ENCODE measurements at places on chromosomes 7 and 10.

DNA sequence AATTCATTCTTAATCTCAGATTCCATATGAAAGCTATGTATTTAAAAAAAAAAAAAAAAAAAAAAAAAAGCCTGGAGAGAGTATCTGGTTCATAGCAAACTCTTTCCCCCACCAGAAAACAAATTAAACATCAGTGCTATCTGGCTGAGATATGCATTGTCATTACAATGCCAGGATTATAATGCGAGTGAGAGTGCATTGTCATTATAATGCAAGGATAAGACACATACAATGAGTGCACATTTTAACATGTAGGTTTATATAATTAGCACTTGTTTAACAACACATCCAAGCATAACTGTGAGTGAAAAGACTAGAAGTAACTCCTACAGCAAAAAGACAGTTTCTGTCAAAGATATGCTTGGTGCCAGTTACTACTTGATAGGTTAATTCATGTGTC, 48.1 kb downstream of the ITPRID1 start:
- no peak for DNase-seq

- no peak for DNase-seq
These were observed 103.7 kb downstream of the ZNF92 start for GRCh38 chr7:65477326-65477725.

DNA sequence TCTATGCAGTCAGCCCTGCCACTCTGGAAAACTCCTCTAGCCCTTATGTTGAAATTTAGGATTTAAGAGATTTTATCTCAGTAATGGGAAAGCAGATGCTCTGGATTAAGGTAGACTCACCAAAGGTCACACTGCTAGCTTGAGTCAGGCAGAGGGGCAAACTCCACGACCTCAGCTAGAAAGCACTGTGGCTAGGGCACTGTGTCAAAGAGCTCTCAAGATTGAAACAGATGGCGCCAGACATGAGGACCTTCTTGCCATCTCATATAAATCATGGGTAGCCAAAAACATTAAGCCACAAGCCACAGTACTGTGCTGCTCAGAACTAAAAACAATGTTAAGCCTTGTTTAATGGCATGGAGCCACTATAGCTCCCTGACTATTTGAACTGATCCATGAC, 188.7 kb downstream of the DNAJC1 start:
- no peak for DNase-seq

DNA sequence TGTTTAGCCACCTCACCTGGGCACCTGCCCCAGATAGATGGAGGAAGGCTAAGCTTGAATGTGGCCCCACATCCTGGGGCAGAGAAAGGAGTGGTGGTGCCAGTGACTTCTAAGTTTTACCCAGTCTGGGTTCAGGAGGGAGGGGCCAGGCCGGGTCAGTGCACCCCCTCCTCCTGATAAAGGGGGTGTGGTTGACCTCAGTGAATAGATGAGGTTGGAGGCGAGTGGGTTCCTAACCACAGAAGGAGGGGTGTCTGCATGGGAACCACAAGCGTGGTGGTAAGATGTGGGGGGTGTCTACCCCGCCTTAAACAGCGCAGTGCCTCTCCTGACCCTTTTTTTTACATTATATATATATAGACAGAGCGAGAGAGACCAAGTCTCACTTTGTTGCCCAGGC, 105.3 kb upstream of the KCTD7 start:
- DNase-seq, result no peak

DNA sequence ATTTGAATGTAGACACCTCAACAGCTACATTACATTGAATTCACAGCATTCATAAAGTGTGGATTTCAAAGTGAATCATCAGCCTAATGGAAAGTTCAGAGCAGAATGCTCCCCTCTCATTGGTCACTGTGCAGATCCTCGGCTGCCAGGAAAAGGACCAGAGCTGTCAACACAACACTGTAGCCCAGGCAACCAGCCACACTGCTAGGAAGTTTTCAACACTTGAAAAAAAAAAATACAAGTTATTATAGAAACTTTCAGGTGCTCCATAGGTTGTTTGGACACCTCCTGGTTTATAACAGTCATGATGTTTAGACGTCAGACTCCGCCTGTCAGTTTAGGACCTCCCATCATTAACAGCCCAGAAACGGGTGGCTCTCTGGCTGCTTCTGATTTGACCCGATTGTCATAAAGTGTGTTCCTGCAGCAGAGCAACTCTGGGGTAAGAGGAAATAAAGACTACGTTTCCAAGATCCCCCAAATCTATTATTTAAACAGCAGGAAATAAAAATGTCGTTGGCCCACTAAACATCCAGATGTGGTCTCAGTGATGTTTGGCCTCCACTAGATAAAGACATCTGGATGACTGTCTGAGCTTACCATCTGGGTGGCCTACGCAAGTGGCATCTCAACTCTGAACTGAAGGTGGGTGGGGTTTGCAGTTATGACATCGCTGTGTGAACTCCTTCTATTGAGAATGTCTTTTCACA, 117.4 kb downstream of the CABCOCO1 start:
- peak; percentile 17 for DNase-seq

- no peak for DNase-seq
These were observed 233.8 kb downstream of the SORCS1 start for GRCh38 chr10:106930751-106931150.

DNA sequence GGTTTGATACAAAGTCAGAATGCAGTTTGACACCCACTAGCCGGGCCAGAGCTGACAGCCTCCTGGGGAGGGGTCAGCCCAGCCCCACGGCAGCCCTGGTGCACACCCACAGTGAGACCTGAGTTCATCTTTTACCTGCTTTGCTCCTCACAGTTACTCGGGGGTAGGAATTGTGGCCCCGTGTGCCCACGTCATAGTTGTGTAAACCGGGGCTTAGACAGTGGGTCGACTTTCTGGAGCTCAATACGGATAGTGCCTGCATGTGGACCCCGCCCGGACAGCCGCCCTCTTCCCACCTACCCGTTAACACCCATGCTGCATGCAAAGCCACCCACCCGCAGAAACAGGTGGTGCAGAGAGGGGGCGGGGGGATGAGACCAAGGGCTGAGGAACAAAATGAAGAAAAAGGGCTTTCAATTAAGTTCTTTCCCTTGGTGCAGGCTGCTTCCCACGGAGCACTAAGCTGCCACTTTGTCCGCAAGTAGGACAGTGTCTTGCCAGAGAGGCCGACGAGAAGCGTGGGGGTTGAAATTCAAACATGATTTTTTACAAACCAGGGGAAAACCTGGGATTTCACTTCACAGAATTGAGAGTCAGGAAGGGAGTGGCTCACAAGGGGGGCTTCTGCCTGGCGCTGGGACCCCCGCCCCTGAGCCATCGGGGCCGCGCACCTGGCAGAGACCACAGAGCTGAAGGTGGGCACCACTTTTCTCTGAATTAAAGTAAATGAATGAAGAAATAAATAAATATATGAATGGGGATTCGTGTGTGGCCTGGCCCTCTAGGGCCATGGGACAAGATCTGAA, 24.6 kb upstream of the FOXL3 start:
- DNase-seq, result no peak

- DNase-seq, result no peak
These were observed 90.9 kb upstream of the SMNDC1 start for GRCh38 chr10:110395350-110396283.

- no peak for DNase-seq
These were observed 8.8 kb downstream of the DLX5 start for GRCh38 chr7:97015756-97016380.

DNA sequence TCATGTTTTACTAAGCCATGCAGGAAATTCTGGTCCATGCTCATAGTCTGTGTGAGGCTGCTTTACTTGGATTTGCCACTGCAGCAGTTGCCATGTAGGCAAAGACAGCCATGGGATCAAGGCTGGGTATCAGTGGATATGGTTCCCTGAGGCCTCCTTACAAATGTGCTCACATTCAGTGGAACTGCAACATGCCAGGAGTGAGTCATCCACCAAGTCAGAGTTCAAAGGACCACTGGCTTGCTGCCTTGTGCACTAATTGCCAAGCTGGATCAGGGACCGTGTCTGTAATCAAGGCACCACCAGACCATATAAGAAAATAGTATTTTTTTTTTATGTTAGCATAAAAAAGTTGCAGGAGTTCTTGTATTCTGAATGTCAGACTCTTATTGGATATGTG, 101.0 kb downstream of the CDCA7L start:
- DNase-seq, result no peak

DNA sequence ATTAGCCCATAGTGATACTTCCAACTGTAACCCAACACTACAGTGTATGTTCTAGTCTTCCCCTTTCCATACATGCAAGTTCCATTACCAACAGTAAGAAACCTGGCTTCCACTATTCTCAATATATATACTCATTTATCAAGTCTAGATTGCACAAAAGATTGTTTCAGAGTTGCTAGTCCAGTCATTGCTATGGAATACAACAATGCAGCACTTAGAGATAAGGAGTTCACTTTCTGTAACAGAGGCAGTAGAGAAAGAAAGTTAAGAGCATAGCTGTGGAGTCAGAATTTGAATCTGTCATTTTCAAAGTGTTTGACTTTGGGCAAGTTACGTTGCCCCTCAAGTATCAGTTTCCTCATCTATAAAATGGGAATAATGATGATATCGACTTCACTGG, 90.1 kb downstream of the RTKN2 start:
- no peak for DNase-seq

- DNase-seq, result peak; percentile 87
These were observed 528 bp upstream of the TNRC18 start for GRCh38 chr7:5423976-5424748.

- DNase-seq, result no peak
These were observed 54.1 kb upstream of the NPSR1 start for GRCh38 chr7:34603711-34604444.

DNA sequence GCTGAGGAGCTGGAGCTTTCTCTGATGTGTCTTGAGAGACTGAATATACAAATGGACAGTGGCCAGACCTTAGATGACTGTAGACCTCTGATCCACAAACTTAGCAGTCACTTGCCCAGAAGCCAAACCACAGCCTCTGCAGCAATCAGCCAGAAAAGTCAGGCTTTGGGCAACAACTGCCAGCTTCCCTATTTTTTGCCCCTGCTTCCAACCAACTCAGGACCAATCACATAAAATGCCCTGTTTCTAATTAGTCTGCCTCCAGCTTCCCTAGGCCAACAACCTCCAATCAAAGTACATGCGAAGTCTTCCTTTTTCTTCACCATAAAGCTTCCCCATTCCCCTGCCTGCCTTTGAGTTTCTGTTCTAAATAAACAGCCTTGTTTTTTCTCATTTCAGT, 37.8 kb upstream of the CACUL1 start:
- DNase-seq, result peak; percentile 67

GRCh38 chr10:130054021-130054420, 56.6 kb downstream of the C10orf143 start:
- no peak for DNase-seq

DNA sequence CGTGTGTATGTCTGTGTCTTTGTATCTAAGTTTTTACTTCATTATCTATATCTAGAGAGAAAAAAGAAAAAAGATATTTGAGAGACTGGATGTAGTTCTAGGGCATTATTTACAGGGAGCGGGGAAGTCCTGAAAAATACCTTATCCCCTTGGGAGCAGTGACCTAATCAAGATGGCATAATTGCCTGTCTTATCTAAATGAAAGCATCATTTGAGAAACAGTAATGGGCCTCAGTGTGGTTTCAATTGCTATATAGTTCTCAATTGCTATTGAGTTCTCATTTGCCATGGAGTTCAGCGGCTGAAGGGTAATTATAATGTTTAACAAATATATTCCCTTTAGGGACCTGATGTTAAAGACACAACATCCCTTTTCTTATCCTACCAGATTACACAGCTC, 216.5 kb downstream of the PLXNA4 start:
- no peak for DNase-seq

DNA sequence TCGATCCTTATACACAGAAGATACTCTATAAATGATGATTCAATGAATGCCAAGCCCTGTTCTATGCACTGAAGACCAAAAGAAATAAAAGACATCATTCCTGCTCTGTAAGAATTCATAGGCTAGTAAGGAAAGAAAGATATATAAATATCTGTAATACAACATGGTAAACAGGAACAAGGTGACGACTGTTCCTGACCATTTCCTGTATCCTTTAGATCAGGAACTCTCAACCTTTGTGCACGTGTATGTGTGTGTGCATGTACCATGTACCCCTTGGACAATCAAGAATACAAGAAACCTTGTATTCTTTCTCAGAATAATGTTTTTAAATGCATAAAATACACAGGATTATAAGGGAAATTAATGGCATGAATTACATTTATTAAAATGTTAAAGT, 7.3 kb upstream of the HK1 start:
- no peak for DNase-seq

DNA sequence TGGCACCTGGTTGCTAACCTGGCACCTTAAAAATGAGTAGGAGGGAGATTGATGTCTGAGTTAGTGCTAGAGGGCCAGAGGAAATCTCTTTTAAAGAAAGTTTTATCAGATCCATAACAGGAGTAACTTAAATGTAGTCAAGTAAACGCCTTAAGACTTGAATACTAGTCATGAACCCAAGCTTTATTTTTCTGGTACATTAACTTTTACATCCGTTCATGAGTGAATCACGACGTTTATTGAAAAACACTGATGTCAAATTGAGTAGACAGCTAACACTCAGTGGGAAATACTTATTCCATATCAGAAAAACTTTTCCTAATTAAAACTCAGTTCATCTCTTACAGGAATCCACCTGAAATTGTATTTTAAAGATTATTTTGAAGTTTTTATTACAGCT, 6.9 kb upstream of the LAMB1 start:
- no peak for DNase-seq

DNA sequence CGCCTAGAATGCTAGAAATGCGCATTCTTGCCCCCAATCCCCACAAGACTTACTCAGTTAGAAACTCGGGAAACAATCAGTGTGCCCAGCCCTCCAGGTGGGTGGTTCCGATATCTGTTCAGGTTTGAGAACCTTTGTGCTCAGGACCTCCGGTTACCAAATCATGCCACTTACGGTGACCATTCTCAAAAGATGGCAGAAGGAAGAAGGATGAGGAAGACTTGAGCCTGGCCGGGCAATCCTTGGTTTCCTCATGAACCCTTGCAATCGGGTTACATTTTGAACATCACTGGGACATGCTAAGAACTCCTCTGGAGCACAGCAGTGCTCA, 52.1 kb downstream of the RBM17 start:
- no peak for DNase-seq

DNA sequence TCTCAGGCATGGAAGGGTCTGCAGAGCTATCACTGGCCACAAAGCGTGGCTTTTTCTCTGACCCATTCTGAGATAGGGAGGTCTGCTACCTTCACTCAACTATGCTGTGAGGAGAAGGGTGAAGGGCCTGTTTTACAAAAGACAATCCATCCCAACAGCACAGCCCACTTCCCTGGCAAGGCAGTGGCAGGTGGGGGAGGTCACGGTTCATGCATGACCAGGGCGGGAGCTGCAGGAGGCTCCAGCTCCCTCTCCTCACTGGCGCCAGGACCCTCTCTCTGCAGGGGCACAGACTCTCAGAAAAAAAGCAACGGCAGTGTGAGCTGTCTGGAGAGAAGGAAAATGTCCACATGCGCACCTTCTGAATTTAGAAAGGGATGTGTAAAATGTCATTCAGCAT, 28.5 kb downstream of the GRB10 start:
- DNase-seq, result no peak

DNA sequence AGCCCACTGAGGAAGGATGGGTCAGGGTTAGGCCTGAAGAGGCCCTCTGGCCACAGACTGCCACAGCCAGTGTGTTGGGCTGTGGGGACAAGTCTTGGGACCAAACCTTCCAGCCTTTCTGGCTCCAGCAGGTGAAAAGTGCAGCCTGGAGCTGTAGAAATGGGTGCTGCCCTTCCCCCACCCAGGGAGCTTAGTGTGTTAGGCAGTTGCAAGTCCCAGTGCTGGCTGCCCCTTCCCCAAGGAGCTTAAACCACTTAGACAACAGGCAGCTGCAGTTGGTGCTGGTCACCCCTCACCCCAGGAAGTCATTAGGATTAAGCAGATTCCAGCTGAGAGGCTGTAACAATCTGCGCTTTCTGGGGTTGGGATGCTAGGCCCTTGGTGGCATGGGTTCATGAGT, 563.3 kb downstream of the NRG3 start:
- DNase-seq, result no peak
